ENCODE measurements at places on chromosomes 11 and 22.
A peak's percentile ranks its signal among the peaks of the same experiment; 100 is the strongest.

- peak; percentile 58 for DNase-seq
Measured at GRCh38 chr11:121723246-121723741, 270.5 kb upstream of the SORL1-AS1 start.

GRCh38 chr11:65981972-65982823 lies 19.8 kb downstream of the EIF1AD start:
- DNase-seq, result no peak

DNA sequence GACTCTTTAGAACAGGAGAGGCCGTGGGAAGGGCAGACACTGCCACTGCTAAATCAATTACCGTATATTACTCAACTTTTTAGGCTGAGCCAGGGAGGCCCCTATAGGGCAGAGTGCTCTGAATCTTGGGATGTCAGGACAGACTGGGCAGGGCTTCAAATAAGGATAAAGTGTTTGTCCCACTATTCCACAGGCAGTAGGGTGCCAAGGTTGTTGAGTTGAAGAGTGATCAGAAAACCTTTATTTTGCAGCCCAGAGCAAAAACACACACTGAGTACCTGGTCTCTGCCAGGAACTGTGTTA lies 1.6 kb upstream of the B4GAT1 start:
- DNase-seq, result no peak

- no peak for DNase-seq
Measured at GRCh38 chr11:20315800-20316199, 47.7 kb upstream of the HTATIP2 start.

DNA sequence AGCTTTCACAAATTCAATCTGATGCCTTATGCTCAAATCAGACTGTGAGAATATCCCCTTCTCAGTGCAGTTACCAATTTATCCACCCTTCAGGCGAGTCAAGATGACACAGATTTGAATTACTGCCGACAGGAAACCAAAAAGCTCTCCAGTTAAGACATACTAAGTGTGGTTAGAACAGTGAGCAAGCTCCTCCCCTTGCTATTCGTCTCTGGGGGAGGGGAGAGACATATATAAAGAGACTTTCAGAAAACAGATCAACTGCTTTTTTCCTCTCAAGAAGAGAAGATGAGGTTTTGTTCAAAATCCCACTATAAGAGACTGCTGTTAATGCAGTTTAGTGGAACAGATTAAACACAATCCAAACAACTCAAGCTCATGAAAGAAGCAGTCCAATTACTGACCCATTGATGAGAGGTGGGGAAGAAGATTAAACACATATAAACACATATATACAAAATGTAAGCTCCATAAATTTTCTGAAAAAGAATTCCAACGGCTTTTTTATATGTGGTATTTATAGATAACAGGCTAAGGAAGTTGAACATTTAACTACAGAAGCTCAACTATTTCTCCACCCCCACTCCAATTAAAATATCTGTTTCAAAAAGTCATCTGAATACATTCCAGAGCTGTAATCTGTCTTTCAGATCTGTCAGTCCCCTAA lies 102.7 kb downstream of the MRTFA start:
- DNase-seq, result no peak

DNA sequence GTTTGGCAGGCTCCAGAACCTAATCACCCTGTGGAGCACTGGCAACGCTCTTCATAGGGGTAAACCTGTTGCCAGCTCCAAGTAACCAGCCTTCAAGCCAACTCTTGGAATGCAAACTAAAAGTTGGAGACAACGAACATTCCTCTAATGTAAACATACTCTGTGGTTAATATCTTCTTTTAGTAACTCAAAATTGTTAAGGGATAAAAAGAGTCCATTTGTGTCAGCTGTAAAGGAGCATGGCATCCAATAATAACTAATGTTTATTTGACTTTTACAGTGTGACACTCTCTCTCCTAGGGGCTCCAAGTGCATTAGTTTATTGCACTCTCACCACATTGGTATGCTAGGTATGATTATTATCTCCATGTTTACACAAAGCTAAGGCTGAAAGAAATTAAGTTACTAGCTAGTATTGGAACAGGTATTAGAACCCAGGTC lies 31.0 kb upstream of the AMOTL1 start:
- DNase-seq, result no peak

GRCh38 chr11:107859459-107860239 lies 1.1 kb upstream of the SLC35F2 start:
- no peak for DNase-seq

DNA sequence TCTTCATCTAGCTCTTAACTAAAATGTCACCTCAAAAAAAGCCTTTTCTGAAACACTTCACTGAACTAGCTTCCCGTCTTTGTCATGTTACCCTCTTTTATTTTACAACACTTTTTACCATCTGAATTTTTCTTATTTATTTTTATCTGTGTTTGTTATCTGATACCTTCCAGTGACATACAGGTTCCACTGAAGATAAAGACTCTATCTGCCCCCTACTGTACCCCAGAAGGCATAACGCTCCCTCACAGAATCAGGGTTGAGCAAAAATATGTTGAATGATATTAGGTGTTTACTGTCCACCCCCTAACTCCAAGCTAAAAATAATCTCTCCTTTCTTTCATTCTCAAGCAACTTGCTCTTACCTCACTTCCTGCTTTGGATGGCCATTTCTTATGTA lies 654.2 kb downstream of the NELL1 start:
- no peak for DNase-seq

DNA sequence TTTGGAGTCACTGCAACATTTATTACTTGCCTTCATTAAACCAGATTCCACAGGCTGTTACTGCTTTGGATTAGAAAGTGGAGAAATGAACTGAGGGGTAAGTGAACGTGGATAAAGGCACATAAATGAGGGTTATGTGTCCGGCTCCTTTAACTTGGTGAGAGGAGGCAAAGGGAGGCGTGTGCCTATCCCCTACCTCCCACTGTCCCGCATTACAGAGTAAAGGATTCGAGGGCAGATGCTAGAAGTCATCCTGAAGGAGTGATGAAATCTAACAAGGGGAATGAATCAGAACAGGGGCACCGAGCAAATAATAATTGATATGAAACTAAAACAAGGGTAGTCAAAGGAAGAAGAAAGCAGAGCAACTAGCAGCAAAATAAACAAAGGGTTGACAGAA lies 147.2 kb downstream of the GRIA4 start:
- no peak for DNase-seq

DNA sequence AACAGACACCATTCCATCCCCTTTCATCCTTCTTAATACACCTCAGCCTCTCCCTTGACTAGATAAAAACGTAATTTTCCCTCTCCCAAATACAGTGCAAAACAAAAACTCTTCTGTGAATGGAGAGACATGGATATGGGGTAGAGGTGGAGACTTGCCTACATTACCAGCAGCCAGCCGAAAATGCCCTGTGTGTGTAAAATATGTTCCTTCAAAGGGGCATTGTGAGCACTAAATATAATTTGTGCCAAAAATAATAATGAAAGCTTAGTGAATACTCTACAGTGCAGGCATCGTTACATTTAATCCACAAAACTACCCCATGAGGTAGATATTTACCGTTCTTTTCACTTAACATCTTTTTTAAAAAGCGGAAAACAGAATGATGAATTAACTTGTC lies 1.0 kb upstream of the TRIM44 start:
- DNase-seq, result no peak

DNA sequence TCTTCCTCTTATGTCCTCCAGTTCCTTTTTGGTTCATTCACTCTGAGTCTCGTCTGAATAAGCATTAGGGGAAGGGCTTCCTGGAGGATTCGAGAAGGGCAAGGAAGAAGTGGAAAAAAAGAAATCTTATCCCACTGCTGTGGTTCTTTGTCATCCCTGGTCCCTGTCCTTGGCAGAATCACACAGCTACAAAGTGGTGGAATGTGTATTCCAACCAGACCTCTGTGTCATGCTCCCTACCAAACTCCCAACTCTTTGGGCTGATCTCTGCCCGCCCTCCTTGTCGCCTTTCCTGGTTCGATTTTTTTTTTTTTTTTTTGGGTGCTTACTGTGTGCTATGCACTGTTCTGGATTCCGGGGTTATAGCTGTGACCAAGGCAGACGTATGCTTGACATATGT lies 61.0 kb downstream of the TEAD1 start:
- DNase-seq, result no peak

GRCh38 chr11:115884800-115885534 lies 380.8 kb upstream of the CADM1 start:
- no peak for DNase-seq

DNA sequence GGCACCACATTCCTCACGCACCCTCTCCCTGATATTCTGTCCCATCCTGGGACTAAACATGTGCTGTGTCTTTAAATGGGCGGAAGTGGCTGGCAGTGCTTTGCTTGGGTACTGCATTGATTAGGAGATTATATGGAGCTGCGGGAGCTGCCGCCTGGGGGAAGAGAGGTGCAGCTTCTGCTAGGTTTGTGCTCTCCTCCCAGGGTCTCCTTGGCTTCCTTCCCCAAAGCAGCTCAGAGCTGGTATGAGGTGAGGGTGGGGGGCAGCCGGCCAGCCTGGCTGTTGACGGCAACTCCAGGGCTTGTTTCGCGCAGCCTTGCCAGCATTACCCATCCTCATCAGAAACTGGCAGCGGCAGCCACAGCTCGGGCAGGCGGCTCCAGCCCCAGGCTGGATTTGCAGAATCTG lies 95.4 kb downstream of the GRAMD1B start:
- no peak for DNase-seq

GRCh38 chr22:23183061-23183698 lies 2.9 kb downstream of the BCR start:
- DNase-seq, result no peak
